CD8-positive, alpha-beta memory T cell (primary cell): ENCODE measurements at places on chromosomes 16 and 17. TPM values are rescaled to one million over a fixed set of nuclear protein-coding genes. Genes with fewer than 3 reads are reported as not detected.

Gene RAD51D
- total RNA-seq, result 27.5 TPM

DNA sequence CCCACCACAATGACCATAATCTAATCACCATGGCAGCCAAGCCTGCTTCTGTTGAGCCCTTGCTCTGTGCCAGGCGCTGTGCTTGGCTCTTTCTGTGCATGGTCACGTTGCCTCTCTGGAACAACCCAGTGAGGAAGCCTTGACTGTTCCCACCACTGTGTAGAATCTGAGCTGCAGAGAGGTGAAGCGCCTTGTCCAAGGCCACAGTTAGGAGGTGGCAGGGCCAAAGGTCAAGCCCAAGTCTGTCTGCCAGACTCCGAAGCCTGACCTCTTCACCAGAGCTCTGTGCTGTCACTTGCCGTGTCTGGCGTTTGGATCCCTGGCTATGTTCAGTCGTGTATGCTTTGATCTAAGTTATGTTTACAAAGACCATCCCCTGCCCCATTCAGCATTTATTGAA, 10.5 kb downstream of the CLEC16A start:
- no peak for DNase-seq

GRCh38 chr17:66941773-66942450, 22.6 kb upstream of the CACNG4 start:
- no peak for DNase-seq

- DNase-seq, result no peak
These were observed 984 bp downstream of the CENPV start for GRCh38 chr17:16352303-16352666.

DNA sequence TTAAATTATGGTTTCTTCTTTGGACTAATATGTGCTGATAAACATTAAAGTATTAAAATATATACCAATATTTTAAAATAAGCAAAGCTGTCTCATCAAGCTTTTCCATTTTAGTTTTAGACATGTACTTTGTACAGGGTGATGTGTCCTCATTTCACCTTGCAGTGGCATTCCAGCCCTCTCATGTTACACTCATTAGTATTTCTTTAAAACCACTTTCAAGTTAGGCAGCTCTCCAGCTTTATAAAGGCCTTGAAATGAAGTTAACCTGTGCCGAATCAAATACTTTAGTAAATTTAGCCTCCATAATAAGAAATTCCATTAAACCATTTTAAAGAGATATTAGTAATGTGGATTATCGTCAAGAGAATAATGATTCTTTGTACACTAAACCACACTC, 107.6 kb upstream of the HLF start:
- no peak for DNase-seq

DNA sequence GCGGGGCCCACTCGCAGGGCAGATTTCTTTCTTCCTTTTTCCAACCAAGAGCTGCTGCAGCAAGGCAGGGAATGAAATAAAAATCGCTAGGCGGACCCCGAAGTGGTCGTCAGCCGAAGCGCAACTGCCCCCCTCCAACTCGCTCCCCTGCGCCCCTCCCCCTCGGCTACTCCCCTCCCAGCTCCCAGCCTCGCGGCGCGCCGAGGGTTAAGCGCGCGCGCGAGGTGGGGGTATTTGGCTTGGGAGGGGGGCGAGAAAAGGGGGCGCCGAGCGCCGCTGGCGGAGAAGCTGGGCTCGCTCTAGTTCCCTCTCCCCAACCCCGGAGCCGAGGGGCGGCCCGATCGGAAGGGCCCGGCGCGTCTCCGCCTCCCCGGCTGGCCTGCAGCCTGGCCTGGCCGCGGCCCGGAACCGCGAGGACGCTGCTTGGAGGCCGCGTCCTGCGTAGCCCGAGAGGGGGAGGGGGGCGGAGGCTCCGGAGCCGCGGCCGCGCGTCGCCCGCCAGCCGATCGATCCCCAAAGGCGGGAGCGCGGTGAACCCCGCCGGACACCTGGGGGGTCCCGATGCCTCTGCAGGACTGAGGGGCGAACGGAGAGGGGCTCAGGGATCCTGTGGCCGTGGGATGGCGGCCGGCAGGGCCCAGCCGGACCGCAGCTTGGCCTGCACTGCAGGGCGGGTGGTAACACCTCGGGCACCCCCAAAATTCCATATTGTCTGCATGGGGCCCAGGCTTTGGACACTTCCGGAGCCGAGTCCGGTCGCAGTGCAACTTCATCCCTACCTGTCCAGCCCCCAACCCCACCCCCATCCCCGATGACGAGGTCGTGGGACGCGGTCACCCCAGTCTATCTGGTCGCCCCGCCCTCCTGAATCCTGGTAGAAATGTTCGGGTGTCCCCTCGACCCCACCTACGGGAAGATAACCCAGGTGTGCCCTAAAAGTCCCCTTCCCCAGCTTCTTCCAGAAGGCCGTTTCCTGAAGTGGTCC, 4.9 kb upstream of the CBX4 start:
- DNase-seq, result no peak

DNA sequence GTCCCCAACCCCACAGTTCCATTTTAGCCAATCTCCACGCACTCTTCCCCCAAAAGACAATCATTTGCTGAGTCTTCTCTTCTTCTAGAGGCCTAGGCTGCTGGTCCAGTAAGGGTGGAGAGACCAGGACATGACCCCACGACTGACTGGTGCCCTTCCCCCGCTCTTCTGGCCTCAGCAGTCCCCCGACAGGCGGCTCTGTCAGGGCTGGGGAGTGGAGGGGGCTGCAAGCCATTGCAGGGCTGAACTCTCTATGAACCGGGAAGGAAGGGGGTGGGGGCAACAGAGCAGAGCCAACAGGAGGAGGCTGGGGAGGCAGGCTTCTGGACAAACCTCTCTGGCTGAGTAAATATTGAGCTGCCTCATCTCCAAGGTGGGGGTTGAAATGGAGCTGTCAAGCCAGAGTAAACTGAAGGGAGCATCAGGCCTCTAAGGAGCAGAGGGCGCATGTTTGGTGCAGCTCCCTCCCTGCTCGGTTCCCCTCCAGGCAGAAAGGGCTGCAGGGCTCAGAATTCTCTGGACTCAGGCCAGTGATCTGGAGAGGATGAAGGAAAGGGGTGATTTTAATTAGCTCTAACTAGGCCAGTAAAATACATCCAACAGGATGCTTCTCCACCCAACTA, 8.7 kb downstream of the HOXB1 start:
- no peak for DNase-seq

GRCh38 chr17:76088041-76088867, 9.3 kb downstream of the ZACN start:
- no peak for DNase-seq

GRCh38 chr17:34171245-34171818, 83.8 kb upstream of the CCL2 start:
- DNase-seq, result peak; percentile 24

DNA sequence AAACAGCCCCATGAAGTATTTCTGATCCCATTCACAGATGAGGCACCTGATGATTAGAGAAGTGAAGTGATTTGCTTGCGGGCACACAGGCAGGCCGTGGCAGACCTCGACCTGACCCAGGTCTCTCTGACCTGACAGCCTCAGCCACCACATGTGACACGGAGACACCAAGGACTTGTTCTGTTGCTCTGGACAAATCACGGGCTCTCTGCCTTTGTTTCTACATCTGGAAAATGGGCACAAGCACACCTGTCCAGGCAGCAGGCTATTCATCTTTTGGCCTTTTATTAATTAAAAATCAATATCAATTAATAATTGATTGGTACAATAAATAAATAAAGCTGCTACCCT, 3.4 kb downstream of the MAP3K14 start:
- no peak for DNase-seq

Gene NKD1
- 1.2 TPM for total RNA-seq

- no peak for DNase-seq
These were observed 3.4 kb upstream of the USP22 start for GRCh38 chr17:21046216-21046615.

Gene SLC25A10
- total RNA-seq, result 34.1 TPM

- no peak for DNase-seq
These were observed 22.8 kb downstream of the ITGB3 start for GRCh38 chr17:47276444-47276843.

DNA sequence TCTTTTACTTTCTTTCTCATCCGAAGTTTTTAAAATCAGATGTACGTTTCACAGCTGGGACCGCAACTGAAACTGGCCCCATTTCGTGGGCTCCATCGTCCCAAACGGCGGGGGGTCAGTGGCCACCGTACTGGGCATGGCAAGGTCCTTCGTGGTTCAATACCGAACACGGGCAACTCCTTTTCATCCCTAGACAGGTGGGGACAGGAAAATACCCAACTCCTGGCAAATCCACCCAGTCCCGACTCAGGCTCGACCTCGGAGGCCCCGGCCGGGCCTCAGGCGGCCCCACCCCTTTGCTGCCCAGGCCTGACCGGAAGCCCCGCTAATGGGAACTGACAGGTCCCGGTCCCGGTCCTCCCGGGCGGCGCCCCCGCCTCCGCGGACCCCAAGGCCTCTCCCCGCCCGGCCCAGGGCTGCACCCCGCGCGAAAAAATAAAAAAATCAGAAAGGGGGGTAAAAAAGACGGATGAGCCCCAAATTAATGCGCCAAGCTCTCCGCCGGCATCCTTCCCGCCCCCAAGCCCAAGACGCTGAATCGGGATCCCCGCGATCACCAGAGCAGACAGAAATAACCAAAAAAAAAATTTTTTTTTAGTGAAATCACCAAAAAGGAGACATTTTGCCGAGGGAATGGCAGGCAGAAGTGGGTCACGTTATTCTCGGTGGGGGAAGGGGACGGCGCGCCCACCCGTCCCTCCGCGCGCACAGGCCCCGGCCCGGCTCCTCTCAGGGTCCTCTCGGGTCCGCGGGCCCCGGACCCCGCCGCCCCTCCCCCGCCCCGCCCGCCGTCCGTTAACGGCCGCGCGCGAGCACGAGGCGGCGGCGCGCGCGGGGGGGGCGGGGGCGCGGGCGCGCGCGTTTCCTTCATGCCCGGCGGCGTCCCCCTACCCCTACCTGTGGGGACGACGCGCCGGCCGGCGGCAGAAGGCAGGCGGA, 562 bp downstream of the ZC3H7A start:
- peak; percentile 25 for DNase-seq

GRCh38 chr16:53937161-53937880, 233.4 kb downstream of the FTO start:
- DNase-seq, result no peak

GRCh38 chr17:55845385-55845784, 94.5 kb downstream of the PCTP start:
- DNase-seq, result no peak

DNA sequence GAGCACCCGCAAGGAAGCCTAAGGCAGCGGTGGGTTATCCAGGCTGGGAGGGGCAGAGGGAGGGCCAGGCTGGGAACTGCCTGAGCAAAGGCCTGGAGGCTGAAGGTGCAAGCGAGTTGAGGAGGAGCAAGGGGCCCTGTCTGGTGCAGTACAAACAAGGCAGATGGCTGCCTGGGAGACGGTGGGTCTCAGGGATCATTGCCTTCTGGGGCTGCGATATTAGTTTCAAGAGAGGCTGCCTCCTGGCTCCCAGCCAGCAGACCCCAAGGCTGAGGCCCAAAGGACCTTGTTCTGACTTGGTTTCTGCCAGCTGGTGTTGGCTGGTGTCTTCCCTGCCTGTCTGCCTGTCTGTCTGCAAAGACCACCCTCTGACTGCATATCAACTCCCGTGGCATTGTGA, 154.0 kb downstream of the IRF8 start:
- no peak for DNase-seq

DNA sequence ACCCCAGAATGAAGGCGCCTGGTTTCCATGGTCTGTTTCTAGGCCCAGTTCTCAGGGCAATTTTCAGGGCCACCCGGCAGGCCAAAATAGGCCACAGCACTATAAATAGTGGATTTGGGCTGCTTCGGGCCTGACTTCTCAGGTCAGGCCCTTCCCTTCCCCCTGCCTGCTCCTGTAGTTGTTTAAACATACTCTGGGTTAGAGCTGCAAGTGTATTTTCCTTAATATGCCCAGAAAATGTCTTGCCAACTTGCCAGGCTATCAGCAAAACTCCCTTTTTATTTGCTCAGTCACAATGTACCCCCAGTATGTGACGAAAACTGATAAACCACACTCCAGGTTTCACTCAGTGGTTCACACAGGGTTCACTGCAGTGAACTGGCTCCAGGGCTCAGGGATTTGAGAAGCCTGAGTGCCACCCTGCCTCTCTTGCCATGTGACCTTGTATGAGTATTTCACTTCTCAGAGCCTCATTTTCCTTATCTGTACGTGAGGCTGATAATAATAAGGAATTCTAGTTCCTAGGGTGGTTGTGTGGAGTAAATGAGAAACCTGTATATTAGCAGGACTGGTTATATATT, 76.5 kb downstream of the GPRC5B start:
- no peak for DNase-seq

- DNase-seq, result no peak
These were observed 18.9 kb downstream of the ADAM11 start for GRCh38 chr17:44777394-44778348.

GRCh38 chr17:28575126-28575795, 1.4 kb downstream of the ALDOC start:
- no peak for DNase-seq

- DNase-seq, result no peak
These were observed 24.1 kb upstream of the POLR3E start for GRCh38 chr16:22272870-22273650.

- no peak for DNase-seq
These were observed 57.6 kb upstream of the SOX9 start for GRCh38 chr17:72063262-72063661.

- no peak for DNase-seq
These were observed 40.3 kb upstream of the CCNF start for GRCh38 chr16:2388875-2389433.

DNA sequence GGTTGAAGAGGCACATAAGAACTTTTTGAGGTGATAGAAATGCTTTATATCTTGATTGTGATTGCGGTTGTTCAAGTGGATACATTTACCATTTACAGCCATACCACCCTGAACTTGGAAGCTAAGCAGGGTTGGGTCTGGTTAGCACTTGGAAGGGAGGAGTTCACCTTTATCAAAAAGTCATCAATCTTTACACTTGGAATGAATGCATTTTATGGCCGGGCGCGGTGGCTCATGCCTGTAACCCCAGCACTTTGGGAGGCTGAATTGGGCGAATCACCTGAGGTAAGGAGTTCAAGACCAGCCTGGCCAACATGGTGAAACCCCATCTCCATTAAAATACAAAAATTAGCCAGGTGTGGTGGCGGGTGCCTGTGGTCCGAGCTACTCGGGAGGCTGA, 9.5 kb upstream of the GJD3 start:
- DNase-seq, result no peak

DNA sequence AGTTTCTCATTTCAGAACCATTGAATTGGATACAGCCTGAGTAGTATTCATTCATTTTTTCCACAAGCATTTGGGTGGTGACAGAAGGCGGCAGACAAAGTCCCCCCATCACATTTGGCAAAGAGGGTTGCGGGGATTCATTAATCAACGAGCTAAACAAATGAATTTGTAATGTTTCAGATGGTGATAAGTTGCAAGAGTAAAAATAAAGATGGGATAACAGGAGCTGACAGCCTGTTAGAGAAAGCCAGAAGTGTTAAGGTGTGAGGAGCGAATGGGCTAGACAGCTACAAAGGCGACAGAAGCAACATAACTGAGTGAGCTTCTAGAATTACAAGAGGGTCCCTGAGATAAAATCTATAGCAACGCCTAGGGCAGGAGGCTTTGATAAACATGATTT, 342.8 kb upstream of the HSBP1 start:
- no peak for DNase-seq

GRCh38 chr17:78142119-78142861, 3.9 kb upstream of the C17orf99 start:
- no peak for DNase-seq

GRCh38 chr17:63698381-63698885, 1.5 kb downstream of the LIMD2 start:
- DNase-seq, result peak; percentile 12

GRCh38 chr16:54283725-54284318, 2.8 kb downstream of the IRX3 start:
- no peak for DNase-seq
